SW 1271 (cell line): ENCODE measurements at places on chromosomes 7 and 10.

GRCh38 chr10:100838986-100839385 is 73.8 kb upstream of the SLF2 start:
- DNase-seq, result no peak

DNA sequence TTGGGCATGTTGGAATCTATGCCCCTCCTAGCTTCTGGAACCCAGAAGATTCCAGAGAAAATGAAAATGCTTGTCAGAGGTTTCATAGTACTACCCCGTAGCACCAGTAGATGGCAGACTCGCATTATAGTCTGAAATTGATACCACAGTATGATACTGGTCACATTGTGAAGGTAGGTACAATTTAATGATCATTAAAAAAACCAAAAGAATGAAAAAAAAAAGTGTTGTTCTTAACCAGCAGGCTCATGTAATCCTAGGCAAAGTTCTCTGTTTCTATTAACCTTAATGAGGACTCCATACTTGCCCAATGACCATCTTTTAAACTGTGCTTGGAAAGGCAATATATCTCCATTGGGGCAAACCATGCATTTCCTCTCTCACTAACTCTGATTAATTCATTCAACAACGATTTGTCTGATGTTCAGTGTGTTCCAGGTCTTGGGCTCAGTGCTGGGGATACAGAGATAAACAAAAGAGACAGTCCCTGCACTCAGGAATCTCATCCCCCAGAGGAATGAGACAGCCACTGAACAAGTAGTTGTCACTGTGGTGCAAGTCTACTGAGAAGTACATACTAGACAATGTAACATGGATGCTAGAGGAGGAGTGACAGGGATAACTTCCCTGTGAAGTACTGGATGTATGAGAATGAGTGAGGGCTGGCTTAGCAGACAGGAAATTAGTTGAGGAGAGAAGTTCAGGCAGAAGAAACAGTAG is 223.5 kb upstream of the PHYHIPL start:
- DNase-seq, result peak; percentile 30

DNA sequence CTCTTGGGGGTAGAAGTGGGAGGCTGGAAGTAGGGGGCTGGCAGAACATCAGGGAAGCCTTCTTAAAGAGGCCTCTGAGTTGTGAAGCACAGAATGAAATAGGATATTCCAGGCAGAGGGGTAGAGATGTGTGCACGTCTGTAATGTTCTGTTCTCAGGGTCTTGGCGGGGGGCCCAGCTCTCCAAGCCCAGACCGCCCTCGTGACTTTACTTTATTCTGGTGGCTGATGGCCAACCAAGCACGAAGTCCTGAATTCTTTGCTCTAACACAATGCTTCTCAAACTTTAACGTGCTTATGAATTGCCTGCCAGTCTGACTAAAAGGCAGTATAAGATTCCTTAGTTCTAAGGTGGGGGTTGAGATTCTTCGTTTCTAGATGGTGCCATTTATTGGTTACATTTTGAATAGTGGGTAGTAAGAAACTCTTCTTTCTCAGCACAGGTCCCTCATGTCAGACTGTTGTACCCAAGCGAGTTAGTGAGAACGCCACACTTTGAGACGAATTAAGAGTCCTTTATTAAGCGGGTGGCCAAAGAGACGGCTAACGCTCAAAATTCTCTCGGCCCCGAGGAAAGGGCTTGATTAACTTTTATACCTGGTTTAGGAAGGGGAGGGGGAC is 8.2 kb downstream of the PRXL2A start:
- no peak for DNase-seq

GRCh38 chr7:152459724-152460251 is 24.0 kb upstream of the KMT2C start:
- DNase-seq, result no peak

DNA sequence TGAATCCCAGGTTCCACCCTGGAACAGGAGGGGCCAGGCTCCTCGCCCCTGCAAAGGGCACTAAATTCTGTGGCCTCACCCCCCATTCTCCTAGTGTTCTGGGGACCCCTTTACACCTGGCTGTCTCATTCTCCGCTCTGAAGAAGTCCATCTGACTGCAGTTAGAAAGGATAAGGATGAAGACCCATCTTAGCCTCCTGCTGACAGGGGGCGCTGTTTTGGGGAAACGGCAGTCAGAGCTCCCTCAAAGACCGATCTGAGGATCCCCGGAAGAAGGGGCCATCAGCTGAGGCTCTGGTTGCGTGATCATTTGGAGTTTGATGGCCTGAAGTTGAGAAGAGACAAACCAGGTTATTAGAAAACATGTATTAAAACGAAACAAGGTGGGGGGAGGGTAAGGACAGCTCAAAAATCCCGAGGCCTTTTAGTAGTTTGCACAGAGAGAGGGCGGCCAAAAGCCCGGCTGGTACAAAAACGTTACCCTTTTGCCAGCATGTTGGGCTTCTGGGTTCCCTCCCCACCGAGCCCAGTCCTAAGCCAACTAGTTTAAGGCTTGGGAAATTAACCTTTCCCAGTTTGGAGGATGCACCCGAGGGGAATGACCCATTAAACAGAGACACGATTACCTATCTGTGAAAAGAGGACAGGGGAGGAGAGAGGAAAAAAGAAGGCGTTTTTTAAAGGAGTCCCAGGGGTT is 102.8 kb downstream of the CHN2 start:
- no peak for DNase-seq

GRCh38 chr10:71771821-71772617 is 1.3 kb downstream of the VSIR start:
- peak; percentile 25 for DNase-seq

DNA sequence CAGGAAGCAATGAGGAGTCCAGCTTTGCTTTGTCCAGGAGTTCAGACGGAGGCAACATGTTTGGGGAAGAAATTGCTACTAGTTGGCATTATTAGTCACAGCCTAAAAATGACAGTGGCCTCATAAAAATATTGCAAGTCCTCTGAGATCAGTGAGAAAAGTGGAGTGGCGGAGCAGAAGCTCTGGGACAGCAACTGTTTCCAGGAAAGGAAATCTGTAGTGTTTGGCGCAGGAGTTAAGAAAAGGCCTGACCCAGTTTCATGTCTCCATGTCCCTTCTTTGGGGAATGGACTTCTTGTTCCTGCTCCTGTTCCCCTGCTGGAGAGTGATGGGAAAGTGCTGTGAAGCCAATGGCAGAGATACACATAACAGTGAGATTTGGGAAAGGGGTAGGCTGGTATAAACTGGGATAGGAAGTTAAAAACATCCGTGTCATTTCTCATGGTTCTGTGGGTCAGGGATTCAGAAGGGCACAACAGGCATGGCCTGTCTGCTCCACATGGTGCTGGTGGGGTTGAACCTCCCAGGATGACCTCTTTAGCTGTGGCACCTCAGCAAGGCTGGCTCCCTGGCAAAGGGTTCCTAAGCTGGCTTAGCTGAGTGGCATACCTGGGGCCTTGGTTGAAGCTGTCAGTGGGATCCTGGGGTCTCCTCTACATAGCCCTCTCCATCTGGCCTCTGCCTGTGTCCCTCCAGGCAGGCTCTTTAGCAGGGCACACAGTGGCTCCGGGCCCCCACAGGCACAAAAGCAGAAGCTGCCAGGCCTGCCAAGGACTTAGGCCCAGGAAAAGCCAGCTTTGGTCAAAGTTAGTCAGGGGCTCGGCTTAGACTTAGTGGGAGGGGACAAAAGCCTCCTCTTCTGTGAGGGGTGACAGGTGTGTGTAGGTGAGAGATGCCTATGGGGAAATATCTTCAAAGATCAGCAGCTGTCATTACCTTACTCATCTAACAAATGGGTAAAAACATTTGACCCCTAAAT is 77.7 kb downstream of the WDFY4 start:
- DNase-seq, result no peak

DNA sequence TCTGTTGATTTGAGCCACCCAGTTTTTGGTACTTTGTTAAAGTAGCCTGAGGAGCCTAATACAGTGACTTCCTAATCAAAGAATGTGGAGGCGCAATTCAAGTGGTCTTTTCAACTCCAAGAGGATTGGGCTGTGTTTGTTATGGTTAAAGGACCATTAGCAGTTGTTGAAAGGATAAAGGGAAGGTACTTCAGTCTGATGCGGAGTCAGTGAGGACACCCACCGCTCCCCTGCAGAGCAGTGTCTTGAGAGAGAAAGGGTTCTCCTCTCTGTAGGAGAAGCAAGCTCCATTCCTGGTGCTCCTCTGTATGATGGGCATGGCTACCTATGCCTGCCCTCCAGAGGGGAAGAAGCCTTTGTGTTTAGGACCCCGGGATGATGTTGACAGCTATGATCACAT is 590.6 kb upstream of the C7orf33 start:
- no peak for DNase-seq

- no peak for DNase-seq
Observed at GRCh38 chr7:36045830-36046341, 107.2 kb upstream of the EEPD1 start.

- peak; percentile 83 for DNase-seq
Observed at GRCh38 chr10:122112625-122113160, 123.7 kb downstream of the TACC2 start.

DNA sequence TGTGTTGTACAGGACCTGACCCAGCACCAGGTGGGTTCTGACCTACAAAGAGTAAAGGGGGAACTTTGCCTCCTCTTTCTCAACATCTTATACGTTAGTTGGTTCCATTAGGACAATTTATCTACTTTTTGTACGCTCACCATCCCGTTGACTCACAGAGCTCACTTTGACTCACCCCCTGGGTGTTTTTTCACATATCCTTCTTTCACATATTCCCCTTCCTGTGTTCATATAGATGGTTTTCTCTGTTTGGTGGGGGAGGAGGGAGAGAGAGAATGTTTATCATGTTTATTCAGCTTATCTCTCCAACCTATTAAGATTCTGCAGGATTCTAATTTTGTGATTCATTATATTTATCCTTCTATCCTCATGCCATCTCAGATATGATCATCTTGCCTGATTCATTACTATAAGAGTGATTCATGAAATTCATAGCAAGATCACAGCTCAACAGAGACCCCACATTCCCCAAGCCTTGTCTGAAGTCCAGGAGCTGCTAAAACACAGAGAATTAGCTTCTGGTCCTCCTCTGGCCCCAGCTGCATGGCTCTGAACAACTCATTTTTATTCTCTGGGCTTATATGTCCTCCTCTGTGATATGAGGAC is 37.2 kb downstream of the PRSS2 start:
- DNase-seq, result no peak

DNA sequence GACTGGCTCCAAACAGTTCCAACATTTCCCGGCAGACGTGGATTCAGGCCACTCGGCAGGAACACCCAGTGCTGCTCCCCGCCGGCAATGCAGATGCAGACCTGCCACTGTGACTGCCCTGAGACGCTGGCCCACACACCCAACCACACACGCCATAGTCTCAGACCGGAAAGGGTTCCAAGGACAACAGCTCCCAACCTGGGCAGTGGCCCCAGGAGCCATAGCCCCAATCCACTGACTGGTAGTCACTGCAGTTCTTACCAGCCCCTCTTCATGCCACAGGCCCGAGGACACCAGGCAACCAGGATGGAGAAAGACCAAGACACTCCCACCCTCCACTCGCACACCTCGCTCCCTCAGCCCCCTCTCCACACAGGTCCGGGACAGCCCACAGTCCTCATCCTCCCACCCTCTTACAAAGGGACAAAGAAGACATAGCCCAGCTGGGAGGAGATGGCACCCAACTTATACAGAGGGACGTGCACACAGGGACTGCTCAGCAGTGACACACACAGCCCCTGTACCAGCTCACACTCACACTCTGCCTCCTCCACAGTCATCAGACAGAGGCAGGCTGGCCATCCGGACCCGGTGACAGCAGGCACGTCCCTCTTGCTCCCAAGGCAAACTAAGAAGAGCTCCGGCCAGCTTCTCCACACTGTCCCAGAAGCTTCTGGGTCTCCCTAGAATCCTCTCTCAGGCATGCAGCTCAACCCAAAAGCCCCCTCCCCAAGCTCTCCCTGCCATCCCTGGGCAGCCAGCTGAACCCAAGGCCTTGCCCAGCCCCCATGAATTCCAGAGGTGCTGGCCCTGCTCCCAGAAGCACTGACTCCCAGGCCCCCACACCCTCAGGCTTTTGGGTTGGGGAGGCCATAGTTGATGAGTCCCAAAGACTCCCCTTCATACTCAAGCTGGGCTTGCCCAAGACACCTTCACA is 24.8 kb downstream of the KCNH2 start:
- no peak for DNase-seq

DNA sequence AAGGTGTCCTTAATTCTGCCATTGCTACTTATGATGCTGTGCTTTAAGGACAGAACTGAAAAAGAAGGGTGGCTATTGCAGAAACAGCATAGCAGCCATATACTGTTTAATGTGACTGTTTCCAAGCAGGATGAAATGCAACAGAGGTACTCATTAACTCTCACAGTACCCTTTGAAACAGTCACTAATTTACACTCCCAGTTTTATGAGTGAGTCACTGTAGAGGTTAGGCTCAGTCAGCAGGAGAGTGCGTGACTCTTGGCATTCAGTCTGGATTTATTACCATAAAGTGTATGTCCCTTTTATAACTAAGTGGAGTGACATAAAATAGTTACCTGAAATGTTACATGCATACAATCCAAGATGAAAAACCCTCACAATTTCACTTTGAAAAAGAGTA is 27.7 kb downstream of the ALDH18A1 start:
- DNase-seq, result no peak

- no peak for DNase-seq
Observed at GRCh38 chr7:7761974-7762779, 43.8 kb upstream of the RPA3 start.

DNA sequence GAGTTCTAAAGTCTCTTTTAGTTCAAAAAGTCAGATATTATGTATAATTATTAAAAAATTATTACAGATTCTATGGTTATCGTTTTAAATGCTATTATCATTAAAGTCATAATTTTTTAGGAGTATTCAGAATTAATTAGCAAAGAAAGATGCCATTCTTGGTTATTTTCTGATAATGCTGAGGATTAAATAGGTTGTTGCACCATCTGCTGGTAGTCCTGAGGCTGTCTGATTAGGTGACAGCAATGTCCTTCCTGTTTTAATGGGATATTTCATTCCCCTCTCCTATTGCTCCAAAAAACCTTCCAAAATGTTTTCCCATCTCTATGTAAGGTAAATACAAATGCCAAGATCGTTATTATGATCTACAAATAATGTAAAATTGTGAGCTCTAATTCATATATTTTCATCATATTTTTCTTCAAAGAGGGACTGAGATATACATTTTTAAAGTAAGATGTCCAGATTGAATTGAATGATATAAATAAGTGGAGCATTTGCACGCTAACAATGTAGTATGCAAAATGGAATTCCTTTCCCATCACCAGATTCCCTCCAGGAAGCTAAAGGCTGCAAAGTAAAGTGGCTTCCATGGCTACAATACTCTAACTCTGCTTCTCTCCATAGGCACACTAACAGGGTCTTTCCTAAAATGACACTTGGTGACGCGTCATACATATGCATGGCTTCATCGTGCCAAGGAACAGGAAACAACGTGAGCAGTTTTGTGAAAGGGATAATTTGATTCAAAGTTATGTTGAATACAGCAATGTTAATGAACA is 58.8 kb upstream of the AKR1E2 start:
- DNase-seq, result peak; percentile 65

- DNase-seq, result no peak
Observed at GRCh38 chr7:46745707-46746090, 824.6 kb upstream of the IGFBP3 start.
